ENCODE measurements at places on chromosomes 16 and 17. TPM values are rescaled to one million over a fixed set of nuclear protein-coding genes. Genes with fewer than 3 reads are reported as not detected.

DNA sequence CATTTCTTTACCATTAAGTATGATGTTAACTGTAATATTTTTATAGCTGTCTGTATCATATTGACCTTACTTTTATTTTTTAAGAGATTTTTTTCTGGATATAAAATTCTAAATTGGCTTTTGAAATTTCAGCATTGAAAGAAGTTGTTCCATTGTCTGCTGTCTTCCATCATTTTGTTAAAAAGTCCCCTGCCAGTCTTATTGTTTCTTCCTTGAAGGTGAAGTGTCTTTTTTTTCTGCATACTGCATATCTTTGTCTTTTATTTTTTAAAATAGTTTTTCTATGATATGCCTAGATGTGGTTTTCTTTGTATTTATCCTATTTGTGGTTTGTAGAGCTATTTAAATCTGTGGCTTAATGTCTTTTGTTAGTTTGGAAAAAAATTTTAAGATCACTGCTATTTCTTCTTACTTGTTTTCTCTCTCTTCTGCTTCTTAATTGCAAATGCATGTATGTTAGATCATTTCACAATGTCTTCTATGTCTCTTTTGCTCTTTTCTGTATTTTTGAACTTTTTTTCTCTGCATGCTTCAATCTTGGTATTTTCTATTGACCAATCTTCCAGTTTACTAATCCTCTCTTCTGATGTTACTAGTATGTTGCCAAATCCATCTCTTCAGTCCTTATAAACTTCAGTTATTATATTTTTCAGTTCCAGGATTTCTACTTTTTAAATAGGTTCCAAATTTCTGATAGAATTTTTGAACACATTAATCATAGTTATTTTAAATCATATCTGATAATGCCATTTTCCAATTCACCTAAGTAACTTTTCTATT lies 20.2 kb downstream of the IL21R start:
- DNase-seq, result no peak

- DNase-seq, result no peak
Measured at GRCh38 chr17:72053449-72053848, 67.4 kb upstream of the SOX9 start.

The CCL17 gene
- not detected for total RNA-seq

GRCh38 chr16:15523092-15523541 lies 88.7 kb downstream of the BMERB1 start:
- DNase-seq, result no peak

GRCh38 chr17:78206298-78206697 lies 7.8 kb upstream of the BIRC5 start:
- no peak for DNase-seq

The CMTM1 gene
- 4.3 TPM for total RNA-seq

GRCh38 chr17:80101946-80102663 lies 724 bp downstream of the GAA start:
- DNase-seq, result no peak

GRCh38 chr17:13016881-13017654 lies 759 bp downstream of the ELAC2 start:
- DNase-seq, result no peak

DNA sequence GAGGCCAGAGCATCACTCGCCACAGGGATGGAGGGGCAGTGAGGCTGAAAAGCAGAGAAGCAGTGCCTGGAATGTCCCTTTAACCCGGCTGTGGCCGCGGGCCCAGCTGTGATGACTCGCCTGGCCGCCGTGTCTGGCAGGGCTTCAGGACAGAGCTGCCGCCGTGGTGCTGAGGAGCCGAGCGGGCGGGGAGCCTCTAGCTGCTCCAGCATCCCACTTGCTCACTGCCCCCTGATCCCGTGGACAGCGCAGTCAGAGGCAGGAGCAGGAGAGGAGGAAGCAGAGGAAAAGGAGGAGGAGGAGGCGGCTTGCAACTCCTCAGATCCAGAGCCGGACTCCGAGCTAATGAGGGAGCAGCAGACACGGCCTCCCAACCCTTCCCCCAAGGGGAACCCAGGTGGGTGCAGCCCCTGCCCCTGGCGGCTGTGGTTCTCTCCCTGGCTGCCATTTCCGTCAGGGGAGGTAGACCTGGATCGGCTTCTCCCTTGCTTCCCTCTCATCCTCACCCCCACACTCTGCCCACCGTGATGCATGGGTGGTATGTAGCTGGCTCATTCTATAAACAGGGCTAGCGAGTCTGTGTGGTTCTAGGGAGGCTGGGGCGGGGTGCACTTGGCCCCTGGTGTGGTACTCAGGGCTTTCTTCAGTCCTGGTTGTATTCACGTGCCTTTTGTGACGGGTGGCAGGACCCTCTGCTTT lies 165.7 kb downstream of the CMIP start:
- DNase-seq, result no peak

The APRT gene
- 300 TPM for total RNA-seq

The EVI2A gene
- total RNA-seq, result 0.29 TPM

- no peak for DNase-seq
Measured at GRCh38 chr16:56538331-56538730, 18.5 kb upstream of the BBS2 start.

GRCh38 chr16:14004031-14004728 lies 66.9 kb upstream of the MRTFB start:
- DNase-seq, result no peak

- no peak for DNase-seq
Measured at GRCh38 chr16:88536971-88537751, 33.0 kb upstream of the ZC3H18 start.

- DNase-seq, result no peak
Measured at GRCh38 chr17:3968015-3968414, 3.8 kb upstream of the ATP2A3 start.

- DNase-seq, result no peak
Measured at GRCh38 chr16:10447289-10447688, 61.4 kb downstream of the ATF7IP2 start.

DNA sequence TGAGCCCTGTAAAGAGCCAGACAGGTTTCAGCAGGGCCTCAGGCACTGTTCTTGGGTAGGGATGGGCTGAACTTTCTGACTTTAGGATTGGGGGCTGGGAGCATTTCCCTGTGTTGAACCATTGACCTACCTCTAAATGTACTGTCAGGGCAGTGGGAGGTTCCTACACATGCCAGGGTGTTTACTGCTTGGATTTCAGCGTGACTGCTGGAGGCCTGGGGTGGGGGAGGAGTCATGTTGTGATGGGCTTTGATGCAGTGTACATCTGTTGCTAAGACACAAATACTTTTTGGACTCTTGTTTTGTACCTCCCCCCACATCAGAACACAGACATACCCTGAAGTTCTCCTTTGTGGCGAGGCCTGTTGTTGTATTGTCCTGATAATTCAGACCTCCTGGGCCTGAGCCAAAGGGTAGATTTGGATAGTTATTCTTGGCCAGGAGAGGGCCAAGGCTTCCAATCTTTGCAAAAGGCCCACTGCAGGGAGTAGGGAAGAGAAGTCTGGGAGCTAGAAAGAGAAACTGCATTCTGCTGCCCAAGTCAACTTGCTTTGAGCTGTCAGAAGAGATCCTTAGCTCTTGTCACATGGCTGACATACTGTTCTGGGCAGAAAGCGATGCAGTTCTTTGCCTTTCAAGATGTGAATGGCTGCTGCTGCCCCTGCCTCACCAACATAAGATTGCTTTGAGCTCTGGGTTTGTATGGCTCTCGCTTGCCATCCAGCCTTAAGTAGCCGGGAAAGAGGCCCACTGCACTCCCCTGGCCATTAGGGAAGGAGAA lies 3.7 kb downstream of the NFE2L1 start:
- DNase-seq, result no peak

DNA sequence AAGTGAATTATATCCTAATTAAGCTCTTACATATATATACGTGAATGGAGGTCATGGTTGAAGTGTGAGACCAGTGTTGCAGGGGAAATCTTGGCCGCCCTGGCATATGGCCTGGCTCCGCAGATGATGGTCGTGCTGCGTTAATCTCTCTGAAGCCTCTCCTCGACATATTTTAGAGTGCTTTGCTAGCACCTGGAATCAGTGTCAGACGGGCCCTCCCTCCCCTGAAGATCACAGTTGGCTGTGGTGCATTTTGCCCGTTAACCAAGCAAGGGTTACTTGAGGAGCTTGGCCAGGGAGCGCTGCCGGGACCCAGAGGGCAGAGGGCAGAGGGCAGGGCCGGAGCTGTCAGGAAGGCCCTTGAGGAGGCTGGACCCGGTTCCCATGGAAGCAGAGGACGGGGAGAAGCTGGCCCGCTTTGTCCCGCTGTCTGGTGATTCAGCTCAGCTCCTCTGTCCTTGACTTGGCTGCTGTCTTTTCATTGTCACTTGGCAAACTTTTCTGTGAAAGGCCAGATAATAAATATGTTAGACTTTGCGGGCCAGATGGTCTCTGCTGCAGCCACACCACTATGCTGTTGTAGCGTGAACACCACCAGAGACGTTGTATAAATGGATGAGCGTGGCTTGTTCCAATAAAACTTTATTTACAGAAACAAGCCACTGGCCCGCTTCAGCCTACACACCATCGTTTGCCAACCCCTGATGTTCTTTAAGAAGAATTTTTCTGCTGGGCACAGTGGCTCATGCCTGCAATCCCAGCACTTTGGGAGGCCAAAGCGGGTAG lies 32.3 kb downstream of the CIBAR2 start:
- DNase-seq, result no peak

The SLC6A4 gene
- not detected for total RNA-seq

The TPSB2 gene
- not detected for total RNA-seq

- no peak for DNase-seq
Measured at GRCh38 chr17:34879146-34879545, 82.1 kb downstream of the CCT6B start.

DNA sequence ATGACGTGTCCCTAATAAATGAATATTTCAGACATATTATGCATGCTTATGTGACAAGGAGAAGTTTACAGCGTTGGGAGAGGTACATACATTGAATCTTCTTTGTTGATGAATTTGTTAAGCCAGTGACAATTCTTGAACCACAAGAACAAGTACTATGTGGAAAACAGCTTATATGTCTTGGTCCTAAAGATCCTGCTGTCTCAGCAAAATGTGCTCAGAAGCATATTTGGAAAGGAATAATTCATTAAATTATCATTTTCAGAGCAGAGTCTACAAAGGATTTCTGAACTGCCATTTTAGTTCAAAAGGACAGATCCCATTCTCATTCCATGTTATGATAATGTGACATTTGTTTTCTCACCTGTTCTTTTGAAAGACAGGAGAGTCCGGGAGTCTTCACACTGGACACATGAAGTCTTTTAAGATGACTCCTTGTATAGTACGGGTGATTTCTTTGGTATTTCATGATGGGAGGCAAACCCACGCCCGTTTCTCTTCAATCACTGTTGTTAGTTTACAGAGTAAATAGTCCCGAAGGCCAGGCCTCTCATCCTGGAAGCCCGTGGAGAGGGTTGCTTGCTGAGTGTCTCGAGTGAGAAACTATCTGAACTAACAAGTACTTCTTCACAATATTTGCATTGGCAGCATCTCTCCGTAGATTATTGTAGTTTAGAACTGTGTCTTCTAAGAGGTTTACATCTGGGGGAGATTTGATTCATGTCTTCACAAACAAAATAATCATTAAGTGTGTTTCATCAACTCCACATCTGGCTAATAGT lies 26.7 kb downstream of the VPS35L start:
- DNase-seq, result no peak

The ITGA3 gene
- total RNA-seq, result 668 TPM

The SLC9A5 gene
- total RNA-seq, result 0.14 TPM

All from epithelial cell of proximal tubule (primary cell).